Myocyte (in vitro differentiated cells): ENCODE measurements at places on chromosomes 7 and 10. TPM values are rescaled to one million over a fixed set of nuclear protein-coding genes. Genes with fewer than 3 reads are reported as not detected.

The TSPAN15 gene
- 5.5 and 13.2 TPM in 2 replicates for total RNA-seq

GRCh38 chr10:118332948-118333710 is 9.0 kb downstream of the FAM204A start:
- DNase-seq: peak; percentile 30

The THSD7A gene
- total RNA-seq: not detected in 2 replicates

GRCh38 chr7:43694399-43694748 is 34.9 kb downstream of the COA1 start:
- no peak for DNase-seq

- DNase-seq: peak; percentile 26
Measured at GRCh38 chr7:84985073-84985784, 201.6 kb downstream of the SEMA3D start.

DNA sequence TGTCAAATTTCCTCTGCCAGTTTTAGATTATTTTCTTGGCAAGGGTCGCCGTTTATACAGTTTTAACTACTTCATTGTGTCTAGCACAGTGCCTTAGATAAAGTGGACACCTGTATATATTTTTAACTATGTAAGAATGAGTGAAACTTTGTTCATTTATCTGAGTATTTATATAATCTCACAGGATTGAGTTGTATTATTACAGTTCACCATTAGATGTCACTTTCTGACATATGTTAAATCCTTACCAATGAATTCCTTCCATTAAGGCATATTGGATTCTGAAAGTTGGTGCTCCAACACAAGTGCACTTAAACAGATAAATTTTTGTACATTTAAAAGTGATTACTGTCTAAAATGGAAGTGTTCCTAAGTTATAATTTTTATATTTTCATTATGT is 43.0 kb downstream of the ZMYND11 start:
- DNase-seq: peak; percentile 20

The WEE2 gene
- not detected in 2 replicates for total RNA-seq

The CALHM1 gene
- 0.31 TPM in 1 of 2 replicates, not detected in the other for total RNA-seq

The FIS1 gene
- 314 and 333 TPM in 2 replicates for total RNA-seq

The C10orf105 gene
- 0.03 TPM in 1 of 2 replicates, not detected in the other for total RNA-seq

GRCh38 chr10:84348860-84349259 is 20.5 kb downstream of the CCSER2 start:
- DNase-seq: peak; percentile 63

- no peak for DNase-seq
Measured at GRCh38 chr7:69599955-69600709, 1.9 kb downstream of the AUTS2 start.

- DNase-seq: no peak
Measured at GRCh38 chr7:23955145-23955544, 245.1 kb downstream of the STK31 start.

DNA sequence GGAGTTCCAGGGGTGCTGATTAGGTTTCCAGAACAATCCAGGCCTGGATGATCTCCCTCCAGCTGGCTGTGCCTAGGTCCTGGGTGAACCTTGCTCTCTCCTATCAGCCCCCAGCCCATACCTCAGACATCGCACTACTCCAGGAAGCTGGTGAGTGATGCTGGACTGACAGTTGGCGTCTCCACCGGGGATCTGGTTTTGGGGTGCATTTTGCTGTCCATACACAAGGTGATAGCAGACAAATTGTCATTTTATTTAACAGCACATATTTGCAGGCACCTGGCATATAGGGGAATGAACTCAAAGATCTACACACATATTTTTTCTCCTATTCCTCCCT is 601.2 kb downstream of the LRMDA start:
- DNase-seq: no peak
